ENCODE measurements at places on chromosomes 2 and 18. TPM values are rescaled to one million over a fixed set of nuclear protein-coding genes. Genes with fewer than 3 reads are reported as not detected.

GRCh38 chr2:30677231-30677630 lies 130.0 kb downstream of the CAPN13 start:
- DNase-seq = no peak

DNA sequence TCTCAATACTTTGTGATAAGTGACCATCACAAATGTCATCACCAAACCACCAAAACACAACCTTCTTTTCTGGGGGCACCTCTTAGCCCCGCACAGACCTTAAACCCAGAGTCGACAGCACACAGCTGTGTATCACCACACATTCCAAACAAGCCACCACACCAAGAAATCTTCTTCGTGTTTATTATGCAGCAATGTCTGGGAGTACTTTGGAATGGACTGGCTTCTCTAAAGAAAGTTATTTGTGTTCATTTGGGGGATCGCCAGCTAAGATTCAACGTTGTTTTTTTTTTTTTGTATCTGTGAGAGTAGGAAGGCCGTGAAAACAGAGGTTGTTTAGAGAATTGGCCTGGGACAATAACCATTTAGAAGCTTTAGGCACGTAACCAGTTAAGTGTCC lies 1.1 kb upstream of the MTA3 start:
- DNase-seq = no peak

DNA sequence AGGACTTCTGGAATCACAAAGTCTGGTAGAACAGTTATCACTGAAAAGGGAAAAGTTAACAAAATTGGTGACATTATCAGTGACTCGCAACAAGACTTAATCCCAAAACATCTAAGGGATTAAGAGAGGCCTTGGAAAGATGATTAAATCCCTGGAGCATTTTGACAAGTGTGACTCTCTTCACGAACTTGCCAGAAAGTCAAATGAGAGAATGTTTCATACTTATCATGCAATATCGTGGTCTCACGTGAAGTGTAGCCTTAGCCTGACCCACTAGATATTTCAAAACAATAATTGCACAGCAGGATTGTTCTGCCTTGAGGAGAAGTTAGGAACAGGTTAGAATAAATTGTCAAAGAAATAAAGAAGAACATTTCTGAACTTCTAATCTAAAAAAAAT lies 104.5 kb downstream of the COL6A3 start:
- DNase-seq = no peak

- no peak for DNase-seq
These were observed 40.6 kb upstream of the ANXA4 start for GRCh38 chr2:69701100-69701945.

GRCh38 chr2:219396863-219397457 lies 9.2 kb upstream of the DNPEP start:
- DNase-seq = no peak

- no peak for DNase-seq
These were observed 1.1 kb upstream of the SCN9A start for GRCh38 chr2:166376873-166377272.

DNA sequence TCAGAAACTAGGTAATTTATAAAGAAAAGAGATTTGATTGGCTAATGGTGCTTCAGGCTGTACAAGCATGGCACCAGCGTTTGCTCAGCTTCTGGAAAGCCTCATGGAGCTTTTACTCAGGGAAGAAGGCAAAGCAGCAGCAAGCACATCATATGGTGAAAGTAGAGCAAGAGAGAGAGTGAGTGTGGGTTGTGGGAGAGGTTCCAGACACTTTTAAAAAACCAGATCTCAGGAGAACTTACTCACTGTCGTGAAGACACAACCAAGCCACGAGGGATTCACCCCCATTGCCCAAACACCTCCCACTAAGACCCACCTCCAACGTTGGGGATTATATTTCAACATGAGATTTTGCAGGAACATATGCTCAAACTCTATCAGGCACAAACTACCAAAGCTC lies 554.6 kb upstream of the TNP1 start:
- no peak for DNase-seq

GRCh38 chr2:15935189-15935588 lies 5.2 kb upstream of the MYCN start:
- no peak for DNase-seq

GRCh38 chr2:166417669-166418068 lies 41.9 kb upstream of the SCN9A start:
- no peak for DNase-seq

- DNase-seq = no peak
These were observed 442.6 kb upstream of the LRATD1 start for GRCh38 chr2:14189929-14190328.

DNA sequence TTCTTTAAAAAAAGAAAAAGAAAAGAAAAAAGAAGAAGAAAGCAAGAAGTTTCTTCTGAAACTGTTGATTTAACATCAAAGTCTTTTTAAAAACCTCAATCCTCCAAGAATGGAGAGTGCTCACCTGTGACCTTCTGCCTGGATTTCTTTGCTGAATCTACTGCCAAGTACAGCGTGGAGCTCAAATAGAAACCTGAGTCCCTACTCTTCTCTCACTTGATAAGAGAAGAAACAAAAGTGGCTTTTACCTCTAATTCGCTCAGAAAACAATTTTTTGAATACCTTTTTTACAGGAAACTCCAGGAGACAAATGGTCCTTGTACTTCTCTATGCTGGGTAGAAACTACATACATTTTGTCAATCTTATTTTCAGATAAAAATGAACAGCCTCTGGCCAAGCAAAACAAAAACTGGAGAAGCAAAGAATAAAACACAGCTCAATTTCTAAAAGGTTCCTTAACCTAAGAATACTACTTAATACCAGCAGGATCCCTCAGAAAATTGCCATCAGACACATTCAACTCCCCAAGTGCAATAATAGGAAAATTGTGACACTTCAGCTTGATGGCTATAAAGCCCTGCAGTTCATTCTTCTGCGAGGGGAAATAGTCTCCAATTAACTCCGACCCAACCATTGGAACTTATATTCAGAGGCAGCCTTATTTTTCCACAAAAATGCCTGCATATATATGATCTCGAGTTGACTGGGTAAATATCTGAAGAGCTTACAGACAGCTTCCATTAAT lies 85.8 kb downstream of the GRB14 start:
- DNase-seq = no peak

GRCh38 chr2:113162173-113162572 lies 11.6 kb upstream of the PSD4 start:
- no peak for DNase-seq

DNA sequence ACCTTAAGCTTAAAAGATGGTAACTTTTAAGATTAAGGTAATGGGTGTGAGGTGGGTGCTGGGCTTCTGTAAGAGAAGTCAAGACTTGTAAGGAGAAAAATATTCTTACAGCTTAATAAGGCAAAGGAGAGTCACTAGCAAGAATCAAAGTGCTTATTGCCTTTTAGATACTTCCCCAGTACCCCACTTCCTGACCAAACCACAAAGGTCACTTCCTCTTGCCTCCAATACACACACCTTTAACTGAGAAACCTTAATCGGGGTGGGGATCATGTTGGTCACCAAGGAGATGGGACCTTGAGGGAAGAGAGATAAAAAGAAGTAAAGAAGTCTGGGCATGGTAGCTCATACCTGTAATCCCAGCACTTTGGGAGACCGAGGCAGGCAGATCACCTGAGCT lies 10.6 kb upstream of the ATG16L1 start:
- DNase-seq = no peak

DNA sequence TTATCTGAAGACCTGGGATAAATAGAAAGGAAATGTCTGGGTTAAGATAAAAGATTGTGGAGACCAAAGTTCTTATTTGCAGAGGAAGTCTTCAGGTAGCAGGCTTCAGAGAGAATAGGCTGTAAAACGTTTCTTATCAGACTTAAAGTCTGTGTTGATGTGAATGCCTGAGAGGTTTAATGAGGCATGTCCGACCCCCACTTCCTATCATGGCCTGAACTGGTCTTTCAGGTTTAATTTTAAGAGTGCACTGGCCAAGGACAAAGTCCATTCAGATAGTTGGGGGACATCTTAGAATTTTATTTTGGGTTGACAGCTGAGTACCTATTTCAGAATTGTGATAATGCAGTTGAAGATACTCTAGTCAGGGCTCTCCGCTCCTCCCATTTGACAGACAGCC lies 92.1 kb downstream of the ATL2 start:
- no peak for DNase-seq

DNA sequence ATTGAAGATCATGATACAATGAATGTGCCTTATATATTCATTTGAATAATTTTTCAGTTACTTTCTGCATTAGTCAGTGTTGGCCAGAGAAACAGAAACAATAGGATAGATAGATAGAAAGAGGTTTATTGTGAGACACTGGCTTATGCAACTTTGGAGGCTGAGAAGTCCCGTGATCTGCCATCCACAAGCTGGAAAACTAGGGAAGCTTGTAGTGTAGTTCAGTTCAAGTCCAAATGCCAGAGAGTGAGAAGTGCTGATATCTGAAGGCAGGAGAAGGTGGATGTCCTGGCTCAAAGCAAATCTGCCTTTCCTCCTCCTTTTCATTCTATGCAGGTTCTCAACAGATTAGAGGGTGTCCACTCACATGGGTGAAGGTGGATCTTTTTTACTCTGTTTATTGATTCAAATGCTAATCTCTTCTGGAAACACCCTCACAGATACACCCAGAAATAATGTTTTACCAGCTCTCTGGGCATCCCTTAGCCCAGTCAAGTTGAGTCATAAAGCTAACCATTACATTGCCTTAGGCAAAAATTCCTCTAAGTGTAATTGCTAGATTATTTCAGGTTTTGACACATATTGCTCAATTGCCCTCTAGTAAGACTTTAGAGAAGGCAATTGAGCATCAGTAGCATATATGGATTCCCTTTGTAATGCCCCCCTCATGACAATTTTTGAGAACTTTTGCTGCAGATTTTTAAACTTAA lies 341.4 kb downstream of the LPIN1 start:
- DNase-seq = no peak

- no peak for DNase-seq
These were observed 125.6 kb downstream of the CTNNA2 start for GRCh38 chr2:79638410-79638809.

GRCh38 chr2:47218066-47218581 lies 63.0 kb upstream of the STPG4 start:
- DNase-seq = no peak

DNA sequence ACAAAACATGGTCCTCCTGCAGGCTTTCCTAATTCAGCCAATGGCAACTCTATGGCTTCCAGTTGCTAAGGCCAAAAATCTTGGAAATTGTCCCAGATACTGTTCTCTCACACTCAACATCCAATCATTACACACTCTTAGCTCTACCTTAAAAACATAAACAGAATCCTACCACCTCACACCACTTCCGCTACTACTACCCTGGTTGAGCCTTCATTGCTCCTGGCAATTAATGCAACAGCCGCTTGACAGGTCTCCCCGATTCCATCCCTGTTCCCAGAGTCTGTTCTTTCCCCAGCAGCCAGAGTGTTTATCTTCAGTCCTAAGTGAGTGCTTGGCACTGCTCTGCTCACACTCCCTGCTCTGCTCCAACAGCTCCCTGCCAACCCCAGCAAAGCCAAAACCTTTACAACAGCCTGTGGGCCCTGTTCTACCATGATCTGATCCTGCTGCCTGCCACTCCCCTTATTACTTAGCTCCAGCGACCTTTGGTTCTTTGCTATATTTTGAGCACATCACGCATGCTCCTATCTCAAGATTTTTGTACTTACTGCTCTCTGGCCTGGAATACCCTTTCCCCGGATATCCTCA lies 67.5 kb upstream of the AMMECR1L start:
- DNase-seq = no peak

GRCh38 chr2:183124222-183124956 lies at the start of gene NUP35:
Gene NUP35, plus strand, starts transcription at chr2:183124443. Its CDS starts 15 bp downstream, at chr2:183124458.
- DNase-seq = peak; percentile 65

- no peak for DNase-seq
These were observed 43.8 kb downstream of the STAT1 start for GRCh38 chr2:190970160-190970559.

GRCh38 chr18:66048406-66048805 lies 297.6 kb downstream of the CDH7 start:
- DNase-seq = no peak

GRCh38 chr2:2799151-2799697 lies 468.1 kb upstream of the MYT1L start:
- no peak for DNase-seq

DNA sequence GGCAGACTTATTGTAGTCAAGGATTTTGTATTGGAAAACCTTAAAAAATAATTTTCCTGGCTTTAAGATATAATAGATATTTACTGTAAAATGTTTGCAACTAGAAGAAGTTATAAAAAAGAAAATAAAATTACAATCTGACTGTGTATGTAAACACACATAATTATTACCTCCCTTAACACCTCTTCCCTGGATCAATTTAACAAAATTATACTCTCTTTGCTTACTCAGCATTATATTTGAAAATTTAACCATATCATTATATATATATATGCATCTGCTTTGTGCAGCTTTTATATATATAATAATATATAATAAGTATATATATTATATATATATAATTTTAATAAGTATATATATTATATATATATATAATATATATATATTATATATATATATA lies 131.7 kb upstream of the FAM98A start:
- DNase-seq = no peak

DNA sequence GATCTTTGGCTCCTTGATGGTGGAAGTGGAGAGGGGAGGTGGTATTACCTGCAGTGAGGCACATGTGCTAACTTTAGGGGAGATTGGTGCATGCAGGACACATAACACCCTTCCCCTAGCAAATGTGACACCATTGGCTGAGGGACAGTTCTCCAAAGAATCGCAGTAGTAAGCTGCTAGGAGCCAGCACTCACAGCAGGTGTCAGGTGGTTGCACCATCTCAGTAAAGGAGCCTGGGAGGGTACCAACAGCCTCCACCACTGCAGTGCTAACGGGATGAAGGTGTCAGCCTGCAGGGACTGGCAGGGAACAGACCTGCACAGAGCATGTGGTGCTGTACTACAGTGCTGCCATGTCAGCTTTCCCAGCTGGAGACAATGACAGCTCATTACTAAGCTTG lies 127.3 kb upstream of the PIEZO2 start:
- no peak for DNase-seq

- DNase-seq = no peak
These were observed 221.6 kb downstream of the PIK3C3 start for GRCh38 chr18:42176599-42176998.

- DNase-seq = no peak
These were observed 5.3 kb downstream of the MAP4K3 start for GRCh38 chr2:39431592-39432316.

- no peak for DNase-seq
These were observed 556.3 kb downstream of the RIT2 start for GRCh38 chr18:42559069-42559690.

The RAX gene
- not detected for total RNA-seq

The SLC66A3 gene
- 5.0 TPM for total RNA-seq

The RNF144A gene
- 40.2 TPM for total RNA-seq

The ANKRD30B gene
- not detected for total RNA-seq

The TBR1 gene
- not detected for total RNA-seq

The GAD1 gene
- total RNA-seq = 0.27 TPM

The RALB gene
- 26.6 TPM for total RNA-seq

The REG3G gene
- not detected for total RNA-seq

The CD8B2 gene
- total RNA-seq = not detected

The MYO5B gene
- total RNA-seq = 44.1 TPM

The SLC9A4 gene
- 0.62 TPM for total RNA-seq

The LINC00305 gene
- total RNA-seq = 1.6 TPM

The PDE11A gene
- 60.5 TPM for total RNA-seq

The ESPNL gene
- total RNA-seq = 0.40 TPM

The TMEFF2 gene
- 2.0 TPM for total RNA-seq

The CCDC141 gene
- total RNA-seq = 14.8 TPM
